GM12864 (cell line): ENCODE measurements at places on chromosomes 4 and X.

- DNase-seq, result no peak
Measured at GRCh38 chr4:87838890-87839591, 6.3 kb downstream of the MEPE start.

DNA sequence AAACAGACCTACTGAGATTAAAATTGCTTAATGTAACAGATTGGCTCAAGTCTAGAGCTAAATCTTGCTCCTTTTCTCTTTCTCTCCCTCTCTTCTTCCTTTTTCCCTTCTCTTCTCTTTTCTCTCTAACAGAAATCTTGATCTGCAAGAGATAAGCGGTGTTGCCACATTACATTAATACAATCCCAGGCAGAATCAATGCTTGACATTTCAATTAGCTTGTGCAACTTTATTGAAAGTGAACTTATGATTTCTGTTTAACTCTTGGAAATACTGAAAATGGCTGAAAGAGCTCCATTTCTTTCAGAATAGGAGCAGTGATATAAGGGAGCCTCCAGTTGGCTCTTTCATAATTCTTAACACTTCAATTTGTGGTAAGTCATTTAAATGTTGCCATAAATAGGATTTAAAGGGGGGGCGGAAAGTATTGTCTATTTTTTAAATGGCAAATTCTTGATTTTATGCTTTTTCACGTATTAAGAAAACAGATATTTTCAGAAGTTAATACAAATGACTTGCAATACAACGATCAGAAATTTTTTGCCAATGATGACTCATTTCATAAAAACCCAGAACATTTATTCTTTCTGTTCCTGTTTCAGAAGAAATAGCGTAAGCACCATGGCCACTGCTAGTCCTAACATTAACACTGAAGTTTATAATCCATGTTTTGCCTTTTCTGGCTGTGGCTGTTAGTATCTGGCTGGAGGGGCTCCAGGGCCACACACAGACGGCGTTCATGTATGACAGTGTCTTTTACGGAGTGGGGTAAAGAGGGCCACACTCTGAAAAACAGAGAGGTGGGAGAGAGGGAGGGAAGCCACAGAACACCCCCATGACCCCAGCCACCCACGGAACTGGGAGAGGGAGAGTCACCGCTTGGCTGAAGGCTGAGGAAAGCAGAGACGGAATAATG, 115.7 kb upstream of the FAT1 start:
- no peak for DNase-seq

- no peak for DNase-seq
Measured at GRCh38 chr4:125060376-125060775, 254.4 kb upstream of the FAT4 start.

DNA sequence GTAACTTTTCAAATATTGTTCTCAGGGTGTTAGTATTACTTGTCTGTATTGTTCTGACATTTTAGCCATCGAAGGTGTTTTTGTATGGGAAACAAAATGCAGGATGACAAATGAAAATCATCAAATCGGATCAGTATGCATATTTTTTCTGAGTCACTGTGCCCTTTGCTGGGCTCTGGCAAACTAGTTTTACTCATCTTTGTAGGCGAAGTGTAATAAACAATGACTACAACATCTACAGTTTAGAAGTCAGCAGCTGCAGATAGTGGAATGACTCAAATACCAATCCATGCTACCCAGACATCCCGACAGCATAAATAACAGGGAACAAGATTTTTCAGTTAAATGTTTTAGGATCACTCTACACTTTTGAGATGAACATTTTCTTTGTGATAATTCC, 557.3 kb upstream of the TENM3 start:
- no peak for DNase-seq

GRCh38 chr4:74548561-74548960, 103.6 kb downstream of the AREG start:
- DNase-seq, result no peak
